ENCODE measurements at places on chromosomes 5 and 9.
A peak's percentile ranks its signal among the peaks of the same experiment; 100 is the strongest.

DNA sequence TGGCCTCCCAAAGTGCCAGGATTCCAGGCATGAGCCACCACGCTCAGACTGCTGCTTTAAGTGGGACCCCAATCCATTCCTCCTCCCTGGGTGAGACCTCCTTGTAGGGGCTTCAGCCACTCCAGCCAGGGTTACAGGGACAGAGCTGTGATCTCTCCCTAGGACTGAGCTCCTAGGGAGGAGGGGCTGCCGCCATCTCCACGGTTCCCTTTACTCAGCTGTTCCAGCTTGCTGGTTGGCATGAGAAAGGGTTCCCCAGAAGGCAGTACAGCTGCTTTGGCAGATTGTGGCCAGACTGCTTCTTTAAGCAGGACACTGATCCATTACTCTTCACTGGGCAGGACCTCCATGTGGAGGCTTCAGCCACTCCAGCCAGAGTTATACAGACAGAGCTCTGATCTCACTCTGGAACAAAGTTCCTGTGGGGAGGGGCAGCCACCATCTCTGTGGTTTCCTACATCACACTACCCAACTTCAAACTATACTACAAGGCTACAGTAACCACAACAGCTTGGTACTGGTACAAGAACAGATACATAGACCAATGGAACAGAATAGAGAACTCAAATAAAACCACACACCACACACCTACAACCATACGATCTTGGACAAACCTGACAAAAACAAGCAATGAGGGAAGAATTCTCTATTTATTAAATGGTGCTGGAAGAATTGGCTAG lies 7.2 kb downstream of the INSL6 start:
- no peak for DNase-seq

- DNase-seq, result no peak
These were observed 14.4 kb downstream of the FREM1 start for GRCh38 chr9:14895806-14896205.

- peak; percentile 56 for DNase-seq
These were observed 53.4 kb downstream of the MAN2A1 start for GRCh38 chr5:109743041-109743531.

- DNase-seq, result no peak
These were observed 49.5 kb downstream of the RXRA start for GRCh38 chr9:134375430-134376385.

DNA sequence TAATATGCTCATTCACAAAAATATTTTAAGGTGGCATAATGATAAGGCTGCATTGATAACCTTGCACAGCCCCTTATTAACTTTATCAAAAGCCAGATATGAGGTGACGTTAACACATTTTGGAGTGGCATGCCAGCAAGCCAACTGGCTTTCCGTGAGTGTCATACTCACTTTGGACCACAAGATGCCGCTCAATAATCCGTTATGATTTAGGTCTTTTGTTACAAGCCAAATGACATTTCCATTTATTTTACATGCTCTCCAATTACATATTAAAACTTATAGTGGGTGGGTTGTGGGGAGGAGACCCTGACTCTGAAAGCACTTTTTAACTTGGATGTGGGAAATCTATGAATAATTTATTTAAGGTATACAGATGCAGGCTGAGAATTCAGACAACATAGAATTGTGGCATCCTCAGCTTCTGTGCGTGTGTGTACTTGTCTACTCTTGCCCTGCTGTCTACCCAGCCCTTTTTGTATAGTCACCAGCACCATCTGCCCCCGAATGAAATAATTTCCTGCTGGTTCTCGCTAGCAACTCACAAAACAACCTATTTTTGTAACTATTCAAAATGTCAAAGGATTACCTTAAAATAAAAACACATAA lies 305.1 kb downstream of the PSAT1 start:
- peak; percentile 52 for DNase-seq

- DNase-seq, result no peak
These were observed 57.8 kb upstream of the CCDC112 start for GRCh38 chr5:115354246-115354645.

DNA sequence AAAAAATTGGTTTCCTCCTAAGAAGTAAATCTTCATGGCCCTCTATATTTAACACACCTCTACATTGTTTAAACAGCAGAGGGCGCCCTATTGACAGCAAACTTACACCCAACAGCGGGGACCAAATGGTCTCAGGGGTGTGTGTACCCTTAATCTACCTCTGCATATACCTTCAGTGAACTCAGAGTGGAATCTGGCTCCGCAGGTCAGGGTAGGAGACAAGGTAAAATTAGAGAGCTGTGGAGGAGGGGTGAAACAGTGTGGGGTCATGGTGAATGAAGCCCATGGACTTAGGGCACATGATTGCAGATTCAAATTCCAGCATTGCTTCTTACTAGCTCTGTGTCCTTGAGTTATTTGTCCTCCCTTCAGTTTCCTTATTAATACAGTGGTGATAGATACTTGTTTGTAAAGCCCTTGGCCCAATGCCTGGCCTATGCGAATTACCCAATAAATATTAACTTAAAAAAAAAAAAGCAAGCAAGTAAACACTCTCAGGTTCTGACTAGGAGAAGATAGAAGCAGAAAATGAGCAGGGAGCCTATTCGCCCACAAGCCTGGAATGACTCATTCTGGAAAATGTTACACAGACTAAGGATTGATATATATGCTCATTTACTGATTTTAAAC lies 122.9 kb downstream of the CAVIN4 start:
- no peak for DNase-seq

DNA sequence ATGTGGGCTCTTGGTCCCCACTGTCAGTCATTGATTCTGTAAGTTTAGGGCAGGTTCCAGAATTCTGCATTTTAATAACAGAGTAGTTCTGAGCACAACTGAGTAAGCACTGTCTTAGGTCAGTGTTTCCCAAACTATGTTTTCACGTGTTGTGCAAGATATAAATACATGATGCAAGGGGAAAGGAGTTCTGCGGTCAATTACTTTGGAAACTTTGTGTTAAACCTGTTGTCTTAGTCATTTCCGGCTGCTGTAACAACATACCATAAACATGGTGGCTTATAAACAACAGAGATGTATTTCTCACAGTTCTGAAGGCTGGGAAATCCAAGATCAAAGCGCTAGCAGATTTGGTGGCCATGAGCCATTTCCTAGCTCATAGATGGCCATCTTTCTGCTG lies 69.8 kb downstream of the EQTN start:
- no peak for DNase-seq

DNA sequence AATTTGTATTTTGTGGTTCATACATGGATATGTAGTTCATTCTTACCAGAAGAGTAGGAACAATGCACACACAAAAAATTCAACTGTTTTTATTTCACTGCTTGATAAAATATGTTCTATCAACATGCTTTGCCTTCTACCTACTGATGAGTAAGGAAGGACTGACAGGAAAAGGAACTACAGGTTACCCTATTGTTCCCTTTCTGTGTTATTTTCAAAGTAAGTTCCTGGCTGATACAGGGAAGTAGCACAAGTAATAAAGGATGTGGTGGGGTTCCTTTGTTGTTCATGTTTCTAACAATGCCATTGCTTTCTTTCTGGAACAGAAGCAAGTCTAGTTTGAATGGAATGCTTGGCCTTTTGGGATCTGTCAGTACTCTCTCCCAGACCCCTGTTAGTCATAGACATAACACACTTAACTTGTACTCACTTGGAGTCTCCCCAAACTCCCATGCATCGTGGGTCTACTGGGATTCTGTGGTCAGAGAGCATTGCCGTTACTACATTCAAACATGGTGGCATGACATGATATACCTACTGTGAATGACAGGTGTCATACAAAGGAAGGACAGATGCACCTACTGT lies 20.2 kb upstream of the ALDOB start:
- no peak for DNase-seq

DNA sequence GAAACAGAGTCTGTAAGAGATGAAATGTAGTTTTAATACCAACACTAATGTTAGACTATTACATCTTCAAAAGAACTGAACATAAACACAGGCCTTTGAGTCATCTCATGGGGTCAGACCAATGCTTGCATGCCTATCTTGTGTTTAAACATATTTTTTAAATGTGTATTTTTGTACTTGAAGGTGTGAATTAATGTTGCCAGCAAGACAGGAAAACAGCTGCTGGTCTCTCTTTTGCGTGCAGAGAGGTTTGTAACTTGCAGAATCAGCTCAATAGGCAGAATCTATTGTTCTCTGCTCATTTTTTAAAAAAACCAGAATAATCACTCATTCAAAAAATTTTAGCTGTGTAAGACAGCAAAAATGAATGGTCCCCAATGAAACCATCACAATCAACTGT lies 180.2 kb downstream of the ALDH1A1 start:
- DNase-seq, result no peak

- DNase-seq, result no peak
These were observed 19.0 kb upstream of the GGTA1 start for GRCh38 chr9:121518634-121519033.

DNA sequence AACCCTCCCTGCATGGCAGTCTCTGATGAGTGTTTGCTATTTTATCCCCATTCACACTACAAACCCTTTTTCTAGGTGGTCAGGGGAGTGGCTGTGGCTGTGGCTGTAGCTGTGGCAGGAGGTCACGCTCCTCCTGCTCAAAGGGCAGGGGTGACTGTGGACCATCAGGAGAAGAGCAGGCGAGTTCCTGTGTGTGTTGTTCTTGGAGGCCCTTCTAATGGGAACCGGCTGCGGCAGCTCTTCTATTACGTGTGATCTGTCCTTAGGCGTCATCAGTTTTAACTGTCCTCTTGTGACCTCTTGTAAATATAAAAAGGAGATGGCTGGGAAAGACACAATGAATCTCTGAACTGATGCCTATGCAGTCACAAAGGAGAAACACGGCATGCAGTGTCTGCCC lies 65.1 kb downstream of the ANKH start:
- no peak for DNase-seq

DNA sequence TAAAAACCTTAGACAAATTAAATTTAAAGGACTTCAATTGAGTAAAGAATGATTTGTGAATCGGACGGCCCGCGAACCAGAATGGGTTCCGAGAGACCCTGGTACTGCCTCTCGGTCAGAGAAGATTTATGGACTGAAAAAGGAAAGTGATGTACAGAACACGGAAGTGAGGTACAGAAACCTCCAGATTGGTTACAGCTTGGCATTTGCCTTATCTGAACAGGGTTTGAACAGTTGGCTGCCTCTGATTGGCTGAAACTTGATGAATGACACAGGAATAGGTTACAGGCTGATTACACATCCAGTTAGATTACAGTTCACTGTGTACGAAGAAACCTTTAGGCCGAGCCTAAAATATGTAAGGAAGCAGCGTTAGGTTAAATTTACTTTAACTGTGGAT lies 156.5 kb upstream of the EGFLAM start:
- no peak for DNase-seq

DNA sequence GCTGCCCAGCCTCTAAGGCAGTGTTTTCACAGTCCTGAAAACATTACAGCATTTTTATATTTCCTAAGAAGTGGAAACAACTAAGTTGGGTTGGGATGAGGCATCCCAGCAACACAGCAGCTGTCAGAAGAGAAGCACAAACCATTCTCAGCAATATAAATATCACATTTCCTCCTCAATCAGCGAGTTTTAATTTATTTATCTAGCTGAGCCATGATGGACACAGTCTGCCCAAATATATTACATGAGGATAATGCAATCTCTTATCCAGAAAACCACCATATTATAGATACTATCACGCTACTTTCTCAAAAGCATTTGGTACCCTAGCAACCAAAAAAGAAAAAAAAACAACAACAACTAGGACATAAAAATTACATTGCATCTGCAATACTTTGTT lies 158.5 kb downstream of the FSTL4 start:
- DNase-seq, result no peak

GRCh38 chr5:138698713-138699112 lies 54.5 kb upstream of the CTNNA1 start:
- no peak for DNase-seq

DNA sequence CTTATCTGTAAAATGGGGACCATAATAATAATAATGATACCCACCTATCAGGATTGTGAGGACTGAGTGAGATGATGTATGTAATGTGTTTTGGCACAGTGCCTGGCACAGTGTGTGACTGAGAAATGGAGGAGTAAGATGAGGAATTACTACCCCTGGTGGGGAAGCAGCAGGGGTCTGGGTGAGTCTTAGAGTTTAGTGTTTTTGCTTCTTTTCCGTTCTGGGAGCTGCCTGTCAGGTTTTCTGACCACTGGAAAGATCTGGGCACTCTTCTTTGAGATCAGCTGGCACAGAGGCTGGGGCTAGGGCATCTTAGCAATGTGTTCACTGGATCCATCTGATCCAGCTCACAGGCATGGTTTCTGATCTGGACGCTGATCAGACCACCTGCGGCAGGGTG lies 8.5 kb downstream of the LCP2 start:
- DNase-seq, result no peak

Measured in SW 1271 (cell line).